Stimulated activated CD4-positive, alpha-beta T cell treated with anti-CD3 and anti-CD28 coated beads, Interleukin-12 subunit alpha, Interleukin-12 subunit beta, amount 100 ng/mL, for 48 hours (primary cell): ENCODE measurements at places on chromosomes 13 and 19.

- no peak for DNase-seq
Measured at GRCh38 chr13:34611671-34612070, 330.4 kb upstream of the NBEA start.

GRCh38 chr13:44879452-44880058, 109.7 kb downstream of the NUFIP1 start:
- no peak for DNase-seq

- no peak for DNase-seq
Measured at GRCh38 chr13:30724778-30725177, 10.6 kb upstream of the ALOX5AP start.

GRCh38 chr19:43450545-43450997, 14.8 kb downstream of the LYPD3 start:
- no peak for DNase-seq

GRCh38 chr13:105083992-105084391, 1451.5 kb downstream of the EFNB2 start:
- DNase-seq, result no peak

DNA sequence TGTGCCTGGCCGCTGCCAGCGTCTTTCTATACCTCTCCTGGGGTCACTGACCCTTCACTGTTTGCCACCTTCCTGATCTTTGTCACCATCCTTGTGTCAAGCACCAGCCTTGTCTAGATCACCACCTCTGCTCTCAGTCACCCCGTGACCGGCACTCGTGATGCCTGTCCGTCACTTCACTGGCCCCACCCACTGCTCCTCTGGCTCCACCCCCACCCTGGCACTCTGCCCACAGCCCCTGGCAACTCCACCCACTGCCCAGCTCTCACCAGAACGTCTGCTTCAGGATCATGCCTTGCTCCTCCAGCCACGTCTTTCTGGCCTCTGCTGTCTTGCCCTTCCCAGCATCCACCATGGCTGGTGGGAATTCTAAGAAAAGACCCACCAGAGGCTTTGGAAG, 24.8 kb upstream of the PLA2G4C start:
- DNase-seq, result peak; percentile 7

GRCh38 chr19:14433554-14434501, 722 bp downstream of the PKN1 start:
- no peak for DNase-seq

DNA sequence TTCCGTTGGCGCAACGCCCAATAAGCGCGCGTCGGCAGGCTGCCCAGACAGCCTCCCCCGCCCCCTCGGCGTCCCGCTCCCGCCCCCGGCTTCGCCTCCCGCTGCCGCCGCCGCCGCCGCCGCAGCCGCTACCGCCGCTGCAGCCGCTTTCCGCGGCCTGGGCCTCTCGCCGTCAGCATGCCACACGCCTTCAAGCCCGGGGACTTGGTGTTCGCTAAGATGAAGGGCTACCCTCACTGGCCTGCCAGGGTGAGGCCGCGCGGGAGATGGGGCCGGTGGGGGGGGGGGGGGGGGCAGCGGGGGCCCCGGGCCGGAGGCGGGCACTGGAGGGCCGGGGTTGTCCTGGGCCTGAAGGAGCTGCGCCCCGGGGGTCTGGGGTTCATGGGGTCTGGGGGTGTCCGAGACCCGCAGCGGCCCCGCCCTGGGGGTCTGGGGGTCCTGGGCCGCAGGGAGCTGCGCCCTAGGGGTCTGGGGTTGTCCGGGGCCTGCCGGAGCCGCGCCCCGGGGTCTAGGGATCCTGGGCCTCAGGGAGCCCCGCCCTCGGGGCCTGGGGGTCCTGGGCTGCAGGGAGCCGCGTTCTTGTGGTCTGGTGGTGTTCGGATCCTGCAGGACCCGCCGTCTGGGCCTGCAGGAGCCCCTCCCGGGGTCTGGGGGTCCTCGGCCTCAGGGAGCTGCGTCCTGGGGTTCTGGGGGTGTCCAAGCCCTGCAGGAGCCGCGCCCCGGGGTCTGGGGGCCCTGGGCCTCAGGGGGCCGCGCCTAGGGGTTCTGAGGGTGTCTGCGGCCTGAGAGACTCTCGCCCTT, at the start of gene HDGFL2:
HDGFL2 (plus strand) TSS at position 124 of the 801 bp plus-strand sequence; CDS start at position 178, 54 bp downstream.
- no peak for DNase-seq

- DNase-seq, result no peak
Measured at GRCh38 chr19:56091066-56091490, 30.0 kb downstream of the ZNF787 start.
